CD4-positive, alpha-beta T cell treated with Interleukin-17A for 4 hours (primary cell): ENCODE measurements at places on chromosomes 7 and 10.

- no peak for DNase-seq
These were observed 134.9 kb downstream of the NRCAM start for GRCh38 chr7:108321359-108321758.

GRCh38 chr7:131254211-131254610 is 73.5 kb upstream of the MKLN1 start:
- DNase-seq, result no peak

DNA sequence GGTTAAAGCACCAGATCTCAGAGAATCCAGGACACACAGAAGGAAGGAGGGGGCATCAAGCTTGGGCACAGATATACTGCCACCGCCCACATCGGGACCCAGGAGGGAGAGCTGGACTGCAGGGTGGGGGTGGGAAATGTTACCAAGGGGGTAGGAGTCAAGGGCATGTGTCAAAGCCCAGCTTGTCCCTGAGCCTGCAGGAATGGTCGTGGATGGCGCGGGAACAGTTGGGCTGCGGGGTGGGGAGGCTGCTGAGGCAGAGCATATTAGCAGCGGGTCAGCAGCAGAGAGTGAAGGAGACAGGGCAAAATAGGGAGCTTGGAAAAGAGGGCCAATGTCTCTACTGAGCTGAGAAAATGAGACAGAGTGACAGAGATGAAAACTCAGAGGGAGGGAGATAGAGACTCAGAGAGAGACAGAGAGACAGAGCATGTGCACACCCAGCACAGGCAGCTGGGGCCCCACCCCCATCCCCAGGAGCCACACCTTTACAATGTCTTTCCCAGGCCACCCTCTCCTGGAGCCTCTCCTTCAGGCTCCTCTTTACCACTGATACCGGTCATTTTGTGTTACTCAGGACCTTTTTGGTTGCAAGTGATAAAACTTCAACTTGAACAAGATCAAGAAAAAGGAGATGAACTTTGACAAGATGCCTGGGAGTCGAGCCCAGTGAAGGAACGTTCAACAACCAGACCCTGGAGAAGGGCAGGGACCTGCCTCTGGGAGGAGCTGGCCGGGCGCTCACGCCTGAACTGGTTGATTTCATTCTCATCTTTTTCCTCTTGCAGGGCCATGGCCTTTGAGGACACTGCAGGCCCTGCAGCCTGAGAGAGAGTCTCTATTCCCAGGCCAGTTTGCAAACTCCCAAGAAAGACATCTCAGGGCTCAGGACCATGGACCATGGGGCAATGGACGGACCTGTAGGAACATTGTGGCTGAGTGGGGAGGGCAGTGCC is 50.0 kb downstream of the AOC1 start:
- DNase-seq, result no peak

DNA sequence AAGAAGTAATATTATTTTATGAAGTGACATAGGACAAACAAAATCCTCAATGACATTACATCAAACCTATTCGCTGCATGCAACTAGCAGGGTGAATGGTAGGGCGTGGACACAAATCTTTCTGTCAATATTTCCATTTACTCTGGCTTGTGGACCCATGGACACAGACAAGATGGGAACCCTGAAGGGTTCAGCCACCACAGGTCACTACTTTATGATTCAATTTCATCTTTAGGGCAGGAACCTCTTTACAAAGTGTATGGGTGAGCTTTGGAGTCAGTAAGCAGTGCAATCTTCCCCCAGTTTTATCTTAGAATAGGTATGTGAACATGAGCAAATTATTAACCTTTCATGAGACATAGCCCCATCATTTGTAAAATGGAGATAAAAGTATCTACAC is 982.4 kb upstream of the LRRTM3 start:
- DNase-seq, result no peak

DNA sequence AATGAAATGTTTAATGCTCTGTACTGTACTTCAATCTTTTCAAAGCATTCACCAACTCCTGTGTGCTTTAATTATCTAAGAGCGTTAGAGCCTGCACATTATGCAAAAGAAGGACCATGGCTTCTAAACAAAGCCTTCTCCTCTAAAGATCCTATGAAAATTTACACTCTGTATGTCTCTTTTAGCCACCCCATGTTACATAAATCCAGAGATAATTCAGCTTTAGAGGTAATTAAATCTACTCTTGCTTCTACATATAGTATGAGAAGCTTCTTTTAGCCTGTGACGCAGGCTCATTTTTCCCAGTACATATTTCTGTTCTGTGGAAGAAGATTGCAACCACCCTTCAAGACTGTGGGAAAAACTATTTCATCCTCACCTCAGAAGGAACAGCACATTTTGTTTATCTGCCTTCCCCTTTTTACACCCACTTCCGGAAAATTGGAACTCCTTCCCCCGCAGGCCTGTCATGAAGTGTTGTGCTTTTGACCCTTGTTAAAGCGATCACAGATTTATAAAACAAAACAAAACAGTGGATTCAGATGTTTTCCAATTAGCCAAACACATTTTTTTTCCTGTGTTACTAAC is 8.1 kb upstream of the TAS2R16 start:
- no peak for DNase-seq

DNA sequence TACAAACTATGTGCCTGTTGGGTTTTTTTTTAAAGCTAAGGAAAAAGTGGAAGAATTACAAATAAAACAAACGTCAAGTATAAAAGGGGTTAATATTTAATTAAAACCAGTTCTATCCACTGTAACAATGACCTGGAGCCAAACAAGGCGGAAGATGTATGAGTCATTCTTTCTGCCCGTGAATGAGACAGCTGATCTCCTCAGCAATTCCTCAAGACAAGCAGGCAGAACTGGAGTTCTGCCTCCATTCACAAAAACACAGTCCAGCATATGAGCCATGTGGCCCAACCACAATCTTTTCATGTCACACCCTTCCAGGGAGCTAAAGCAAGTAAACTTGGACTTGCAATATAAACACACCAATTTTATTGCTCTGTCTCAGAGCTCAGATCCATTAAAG is 8.4 kb downstream of the ETV1 start:
- no peak for DNase-seq

DNA sequence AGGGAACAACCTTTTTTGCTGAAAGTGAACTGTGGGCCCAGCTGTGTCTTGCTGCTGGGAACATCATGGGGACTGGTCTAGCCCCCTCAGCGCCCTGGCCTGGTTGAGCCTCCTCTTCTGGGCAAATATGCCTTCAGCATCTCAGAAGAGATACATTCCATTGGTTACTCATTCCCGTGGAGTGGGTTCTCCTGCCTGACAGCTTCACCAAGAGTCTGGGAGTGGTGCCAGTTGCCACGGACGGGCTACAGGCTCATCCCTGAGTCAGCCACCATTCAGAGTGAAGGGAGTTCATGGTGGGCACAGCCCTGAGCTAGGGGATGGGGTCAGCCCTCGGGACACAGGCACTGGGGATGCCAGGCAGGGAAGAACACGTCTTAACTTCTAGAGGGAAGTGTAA is 81.9 kb downstream of the RAMP3 start:
- DNase-seq, result no peak

DNA sequence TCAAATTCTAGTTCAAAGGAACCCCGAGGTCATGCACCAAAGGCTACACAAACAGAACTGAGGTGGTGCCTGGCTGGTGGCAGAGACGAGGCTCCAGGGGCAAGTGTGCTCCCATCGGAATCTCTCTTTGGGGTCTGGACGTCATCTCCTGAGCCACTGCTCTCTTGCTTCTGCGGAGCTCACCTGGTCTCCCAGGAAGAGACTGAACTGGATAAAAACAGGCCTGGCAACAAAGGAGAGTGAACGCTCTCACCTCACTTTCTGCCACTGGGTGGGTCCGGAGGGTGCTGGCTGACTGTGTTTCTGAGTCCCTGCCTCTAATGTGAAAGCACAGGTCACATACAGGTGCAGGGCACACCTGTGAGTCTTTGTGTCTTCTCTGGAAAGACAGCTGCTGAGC is 22.4 kb downstream of the VIPR2 start:
- no peak for DNase-seq
